ENCODE measurements at places on chromosomes 11 and 22.

DNA sequence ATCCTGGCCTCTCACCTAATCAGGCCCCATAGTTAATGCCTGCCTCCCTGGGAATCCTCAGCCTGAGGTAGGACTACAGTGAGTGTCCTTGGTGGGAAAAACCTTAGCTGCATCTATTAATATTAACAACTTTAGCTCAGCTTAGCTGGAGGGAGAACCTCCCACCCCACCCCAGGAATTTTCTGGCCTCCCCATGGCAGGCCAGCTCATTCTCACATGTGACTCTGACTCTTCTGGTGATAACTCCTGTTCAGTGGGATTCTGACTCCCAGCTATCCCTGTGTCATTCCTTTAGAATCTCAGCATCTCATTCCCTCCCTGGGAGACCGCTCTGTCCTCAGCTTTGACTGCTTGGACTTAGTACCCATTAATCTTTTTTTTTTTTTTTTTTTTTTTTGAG lies 14.5 kb downstream of the ART5 start:
- DNase-seq: peak; percentile 65

DNA sequence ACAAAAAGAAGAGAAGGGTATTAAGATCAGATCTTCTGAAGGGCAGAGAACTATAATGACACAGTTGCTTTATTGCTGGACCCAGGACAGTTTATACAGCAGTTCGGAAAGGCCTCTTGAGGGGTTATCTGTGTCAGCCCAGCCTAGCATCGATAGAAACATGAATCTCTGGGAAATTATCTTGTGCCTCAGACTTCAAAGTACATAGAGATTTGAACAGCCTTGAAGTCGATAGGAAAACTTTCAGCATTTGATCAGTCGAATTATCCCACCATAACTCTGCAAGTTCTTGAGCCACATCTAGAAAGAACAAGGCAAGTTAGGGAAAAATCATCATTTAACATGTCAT lies 2.5 kb upstream of the LMO2 start:
- DNase-seq: no peak

GRCh38 chr11:8168485-8169257 lies at the start of gene RIC3:
RIC3 (minus strand) TSS chr11:8169025; CDS start chr11:8168989, 36 bp downstream.
- no peak for DNase-seq

DNA sequence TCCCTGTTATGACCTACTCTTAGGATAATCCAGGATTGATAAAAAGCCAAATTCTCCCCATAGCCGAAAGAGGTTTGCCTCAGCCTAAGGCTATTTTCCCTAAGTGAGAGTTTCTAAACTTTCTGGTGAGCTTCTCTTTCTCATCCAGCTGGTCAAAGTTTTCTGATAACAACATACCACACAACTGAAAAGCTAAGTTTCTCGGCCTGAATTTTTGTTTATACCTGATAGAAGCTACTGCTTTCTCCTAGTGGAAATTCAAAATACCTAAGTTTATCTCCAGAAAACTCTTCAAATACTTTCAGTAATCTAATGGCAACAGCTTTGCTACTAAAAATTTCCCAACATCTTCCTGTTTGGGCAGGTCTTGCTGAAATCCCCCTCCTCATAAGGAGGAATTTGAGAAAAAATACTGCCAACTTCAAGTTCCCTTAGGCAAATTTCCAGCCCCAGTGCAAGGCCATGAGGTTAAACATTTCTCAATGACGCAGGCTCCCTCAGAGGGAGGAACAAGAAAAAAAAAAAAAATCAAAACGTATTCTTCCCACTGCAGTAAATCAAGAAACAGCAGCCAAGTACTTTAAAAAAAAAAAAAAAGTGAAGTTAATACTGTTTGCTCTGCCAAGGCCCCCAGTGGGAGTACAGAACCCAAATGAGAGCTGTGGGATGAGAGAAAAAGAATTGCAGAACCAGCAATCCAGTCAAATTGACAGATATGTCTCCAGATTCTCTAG lies 127.0 kb downstream of the MRTFA start:
- DNase-seq: peak; percentile 90

GRCh38 chr22:30290342-30291057 lies 1.2 kb upstream of the CASTOR1 start:
- DNase-seq: peak; percentile 51

DNA sequence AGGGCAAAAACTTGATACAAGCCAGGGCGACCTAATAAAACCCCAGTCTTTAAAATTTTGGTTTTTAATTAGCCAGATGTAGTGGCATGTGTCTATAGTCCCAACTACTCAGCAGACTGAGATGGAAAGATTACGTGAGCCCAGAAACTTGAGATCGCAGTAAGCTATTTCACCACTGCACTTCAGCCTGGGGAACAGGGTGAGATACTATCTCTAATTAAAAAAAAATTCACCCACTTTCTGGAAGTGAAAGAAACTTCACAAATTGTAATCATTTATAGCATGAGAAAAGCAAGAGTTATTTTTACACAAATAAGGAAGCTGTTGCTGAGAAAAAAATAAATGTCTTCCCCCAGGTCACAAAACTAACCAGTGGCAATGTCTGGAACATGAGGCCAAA lies 882 bp upstream of the GLYATL2 start:
- no peak for DNase-seq

GRCh38 chr11:96173422-96173821 lies 169.6 kb downstream of the MAML2 start:
- no peak for DNase-seq

GRCh38 chr22:23190526-23190925 lies 10.2 kb downstream of the BCR start:
- DNase-seq: no peak

- DNase-seq: no peak
Observed at GRCh38 chr11:118581057-118581456, 8.8 kb downstream of the ARCN1 start.

DNA sequence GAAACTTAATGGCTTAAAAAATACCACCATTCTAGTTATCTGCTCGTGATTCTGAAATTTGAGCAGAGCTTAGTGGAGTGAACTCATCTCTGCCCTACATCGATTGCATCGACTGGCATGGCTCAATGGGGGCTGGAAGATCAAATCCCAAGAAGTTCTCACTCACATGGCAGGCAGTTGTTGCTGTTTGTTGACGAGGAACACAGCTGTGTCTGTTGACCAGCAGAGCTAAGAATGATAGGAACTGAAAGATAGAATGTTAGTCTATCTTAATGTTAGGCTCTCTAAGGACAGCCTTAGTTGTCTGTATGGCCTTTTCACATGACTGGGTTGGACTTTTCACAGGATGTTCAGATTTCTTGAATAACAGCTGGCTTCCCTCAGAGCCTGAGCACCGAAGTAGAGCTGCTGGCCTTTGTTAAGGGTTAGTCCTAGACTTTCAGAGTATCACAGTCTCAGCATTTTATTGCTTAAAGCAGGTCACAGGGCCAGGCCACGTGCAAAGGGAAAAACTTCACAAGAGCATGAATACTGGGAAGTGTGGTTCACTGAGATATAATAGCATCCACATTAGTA lies 31.6 kb upstream of the IZUMO1R start:
- DNase-seq: no peak

DNA sequence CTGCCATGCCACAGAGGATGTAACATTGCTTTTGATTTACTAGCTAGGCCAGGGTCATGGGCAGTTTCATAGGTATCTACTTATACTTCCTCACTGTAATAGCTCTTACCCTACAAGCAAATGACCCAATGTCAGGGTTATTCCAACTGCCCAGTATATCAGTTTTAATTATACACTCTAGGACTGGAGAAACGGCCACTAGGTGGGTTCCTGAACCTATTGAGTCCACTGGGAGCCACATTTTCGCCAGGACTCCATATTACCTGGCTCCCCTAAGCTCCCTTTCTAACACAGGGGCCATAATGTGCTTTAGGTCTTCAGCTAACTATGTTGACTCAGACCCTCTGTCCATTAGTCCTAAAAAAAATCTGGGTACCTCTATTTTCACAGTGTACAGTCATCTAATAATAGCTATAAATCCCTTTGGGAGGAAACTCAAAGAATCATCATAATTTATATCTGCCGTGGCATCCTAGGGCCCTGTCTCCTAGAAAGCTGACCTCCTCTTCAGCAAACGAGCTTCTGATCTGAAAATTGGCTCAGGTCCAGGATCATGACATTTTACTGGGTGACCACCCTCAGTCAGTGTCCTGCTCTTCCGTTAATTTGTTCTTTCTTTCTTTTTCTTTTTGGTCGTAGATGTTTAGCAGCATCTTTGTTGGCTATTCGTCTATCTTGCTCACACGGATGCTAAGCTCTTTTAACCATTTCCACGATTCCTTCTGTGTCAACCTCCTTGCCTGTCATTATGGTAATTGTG lies 244.3 kb downstream of the FAM76B start:
- DNase-seq: no peak

DNA sequence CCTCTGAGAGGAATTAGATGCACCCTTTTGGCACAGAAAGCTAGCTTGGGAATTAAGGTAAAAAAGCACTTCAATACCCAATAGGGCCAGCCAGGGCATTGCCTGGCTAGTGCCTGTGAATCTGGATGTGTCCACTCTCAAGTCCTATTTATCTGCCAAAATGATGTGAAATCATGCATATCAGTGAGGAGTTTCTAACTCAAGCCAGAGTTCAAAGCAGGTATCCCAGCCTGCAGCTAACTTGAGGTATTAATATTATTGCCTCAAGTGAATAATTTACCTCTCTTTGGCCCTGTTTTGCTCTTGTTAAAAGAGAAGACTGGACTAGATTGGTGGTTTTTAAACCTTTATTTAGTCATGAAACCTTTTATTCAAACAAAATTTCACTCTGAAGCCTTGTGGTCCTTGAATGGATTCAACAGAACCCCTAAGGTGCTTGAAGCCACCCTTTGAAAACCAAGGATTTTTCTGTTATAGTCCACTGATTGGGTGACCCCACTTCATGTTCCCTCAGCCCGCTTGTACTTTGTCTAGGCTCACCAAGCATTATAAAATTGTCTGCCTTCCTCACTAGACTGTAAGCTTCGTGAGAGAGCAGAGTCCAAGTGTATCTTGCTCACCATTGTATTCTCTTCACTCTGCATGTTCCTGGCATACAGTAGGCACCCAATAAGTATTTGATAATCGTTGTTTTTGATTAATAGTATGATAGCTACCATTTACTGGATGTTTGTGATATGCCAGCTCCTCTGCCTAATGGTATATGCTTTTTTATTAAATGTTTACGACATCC lies 4.5 kb downstream of the RNF121 start:
- DNase-seq: no peak

GRCh38 chr11:14813516-14813915 lies 78.5 kb downstream of the CYP2R1 start:
- no peak for DNase-seq

DNA sequence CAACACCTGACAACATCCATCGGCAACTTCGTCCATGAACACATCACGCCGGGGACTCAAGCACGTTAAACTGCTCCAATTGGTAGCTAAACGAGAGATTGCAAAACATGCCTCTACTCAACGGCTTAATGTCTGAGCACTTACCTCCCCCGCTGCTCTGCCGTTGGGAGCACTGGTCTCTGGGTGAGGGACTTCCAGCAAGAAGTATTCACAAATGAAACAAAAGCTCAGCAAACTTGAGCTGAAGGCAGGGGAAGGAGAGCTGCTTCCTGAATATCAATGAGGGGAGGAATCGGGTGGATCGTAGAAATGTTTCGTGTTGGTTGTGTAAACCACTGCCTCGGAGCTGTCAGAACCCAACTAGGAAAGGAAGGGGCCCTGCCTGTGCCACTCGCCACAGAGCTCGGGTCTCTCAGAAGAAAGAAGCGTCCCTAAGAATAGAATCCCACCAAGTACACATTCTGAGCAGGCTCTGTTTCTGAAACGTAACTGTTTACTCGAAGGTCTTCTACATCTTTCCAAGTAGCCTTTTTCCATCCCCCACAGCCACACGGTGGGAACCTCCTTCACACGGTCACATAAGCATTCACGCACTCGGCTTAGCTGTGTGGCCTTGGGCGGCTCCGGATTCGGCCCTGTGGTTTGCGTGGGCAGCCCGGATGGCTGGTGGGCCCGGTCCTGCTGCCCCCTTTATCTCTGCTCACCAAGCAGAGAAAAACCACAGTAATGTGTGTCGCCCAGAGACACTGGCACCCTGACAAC lies at the start of gene MLC1:
TSS of gene MLC1 (minus strand) at position 216 of the 762 bp plus-strand sequence. CDS start 524 bp downstream, outside the sequence.
- DNase-seq: no peak

- no peak for DNase-seq
Observed at GRCh38 chr11:77147668-77148321, 19.7 kb downstream of the MYO7A start.

DNA sequence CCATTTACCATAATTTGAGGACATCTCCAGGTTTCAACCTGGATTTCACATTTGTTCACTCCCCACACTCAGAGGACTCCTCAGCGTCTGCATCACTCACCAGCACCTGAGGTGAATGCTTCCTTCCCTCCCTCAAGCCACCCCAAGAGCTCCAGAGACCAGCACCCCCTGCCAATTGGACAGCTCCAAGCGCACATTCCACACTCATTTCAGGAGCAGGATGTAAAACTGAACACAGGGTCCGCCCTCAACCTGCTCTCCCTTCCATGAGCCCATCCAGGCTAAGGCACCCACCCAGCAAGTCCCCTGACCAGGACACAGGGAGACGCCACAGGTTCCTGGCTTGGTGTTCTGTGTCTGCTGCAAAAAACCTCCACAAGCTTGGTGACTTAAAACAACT lies 3.9 kb downstream of the SCGB1D1 start:
- peak; percentile 2 for DNase-seq

GRCh38 chr11:44585421-44585820 lies 20.0 kb downstream of the CD82 start:
- DNase-seq: no peak

DNA sequence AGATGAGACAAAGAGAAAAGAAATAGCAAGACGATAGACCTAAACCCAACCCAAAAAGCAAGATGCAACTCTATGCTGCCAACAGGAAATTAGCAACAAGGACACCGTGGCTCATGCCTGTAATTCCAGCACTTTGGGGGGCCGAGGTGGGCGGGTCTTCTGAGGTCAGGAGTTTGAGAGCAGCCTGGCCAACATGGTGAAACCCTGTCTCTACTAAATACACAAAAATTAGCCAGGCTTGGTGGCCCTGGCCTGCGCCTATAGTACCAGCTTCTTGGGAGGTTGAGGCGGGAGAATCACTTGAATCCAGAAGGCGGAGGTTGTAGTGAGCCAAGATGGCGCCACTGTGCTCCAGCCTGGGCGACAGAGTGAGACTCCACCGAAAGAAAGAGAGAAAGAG lies 24.3 kb upstream of the IL10RA start:
- no peak for DNase-seq

- no peak for DNase-seq
Observed at GRCh38 chr11:120304526-120304925, 20.6 kb upstream of the TLCD5 start.

GRCh38 chr11:3849297-3849874 lies 6.1 kb upstream of the STIM1 start:
- peak; percentile 39 for DNase-seq

- DNase-seq: no peak
Observed at GRCh38 chr22:44730022-44730393, 22.4 kb upstream of the ARHGAP8 start.

DNA sequence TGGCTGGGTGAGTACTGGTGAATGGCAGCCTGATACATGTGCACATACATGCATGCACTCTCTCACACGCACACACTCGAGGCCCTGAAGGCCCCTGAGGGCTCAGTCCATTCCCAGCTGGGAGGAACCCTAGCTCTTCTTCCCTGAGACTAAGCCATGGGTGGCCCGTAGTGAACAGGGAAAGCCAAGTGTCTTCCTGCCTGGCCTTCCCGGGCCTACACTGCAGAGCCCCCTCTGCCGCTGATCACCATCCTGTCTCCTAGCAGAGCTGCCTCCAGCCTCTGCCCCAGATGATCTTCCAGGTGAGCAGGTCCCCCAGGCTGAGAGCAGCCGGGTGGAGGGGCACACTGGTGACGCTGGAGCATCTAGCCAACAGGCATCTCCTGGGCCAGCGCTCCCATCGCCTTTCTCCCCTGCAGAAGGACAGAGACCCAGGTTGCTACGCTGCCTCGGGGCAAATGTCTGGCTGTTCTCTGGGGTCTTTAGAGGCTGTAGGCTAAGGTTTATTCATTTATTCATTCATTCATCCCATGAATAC lies 57.3 kb downstream of the CD82 start:
- no peak for DNase-seq

All from fibroblast of skin of abdomen (primary cell).